ENCODE measurements at places on chromosomes 16 and 17.

DNA sequence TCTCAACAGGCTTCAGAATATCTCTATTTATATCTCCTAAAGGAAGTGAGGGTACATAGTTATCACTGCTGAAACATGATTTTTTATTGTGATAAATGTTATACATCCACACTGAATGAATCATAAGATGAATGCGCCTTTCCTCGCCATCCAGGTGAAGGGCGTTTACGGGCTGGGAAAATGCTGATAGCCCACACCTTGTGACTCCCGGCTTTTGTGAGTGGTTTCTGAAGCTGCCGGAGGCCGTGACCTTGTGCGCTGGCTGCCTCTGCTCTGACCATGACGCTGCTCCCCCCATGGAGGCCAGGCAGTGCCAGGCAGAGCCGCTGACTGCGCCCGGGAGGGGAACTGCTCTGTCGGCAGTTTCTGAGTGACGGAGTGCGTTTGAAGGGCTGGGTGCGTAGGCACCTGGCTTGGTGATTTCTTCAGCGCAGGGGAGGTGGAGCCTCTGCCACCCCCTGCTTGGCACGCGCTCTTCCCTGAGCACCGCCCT, 97.2 kb downstream of the RAP1GAP2 start:
- DNase-seq, result no peak

GRCh38 chr17:35743626-35744328, 9.3 kb downstream of the GAS2L2 start:
- peak; percentile 35 for DNase-seq

DNA sequence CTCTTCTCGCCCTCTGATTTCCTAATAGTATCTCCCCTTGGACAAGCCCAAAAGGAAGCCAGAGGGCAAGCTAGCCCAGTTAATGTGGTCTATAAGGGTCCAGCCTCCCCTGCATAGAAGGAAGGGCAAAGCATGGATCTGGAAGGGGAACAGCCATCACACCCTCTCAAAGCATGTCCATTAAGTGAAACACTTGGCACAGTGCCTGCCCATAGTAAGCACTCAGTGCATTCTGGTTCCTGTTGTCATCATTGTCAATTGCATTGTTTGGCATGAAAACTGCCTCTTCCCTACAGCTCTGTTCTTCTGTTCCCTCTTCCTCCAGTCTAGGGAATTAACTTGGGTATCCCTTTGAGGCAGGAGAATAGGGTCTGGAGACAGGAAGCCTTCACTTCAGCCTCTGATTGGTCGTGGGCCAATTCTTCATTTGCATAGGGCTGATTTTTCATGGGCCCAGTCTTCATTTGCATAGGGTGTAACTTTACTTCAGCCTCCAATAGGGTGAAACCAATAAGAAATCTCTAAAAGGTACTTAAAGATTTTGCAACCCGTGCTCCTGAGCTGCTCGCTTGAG, 81.4 kb downstream of the C17orf67 start:
- no peak for DNase-seq

GRCh38 chr17:72158895-72159885, 38.4 kb downstream of the SOX9 start:
- no peak for DNase-seq

GRCh38 chr17:73278465-73279453, 17.1 kb upstream of the CPSF4L start:
- DNase-seq, result no peak

DNA sequence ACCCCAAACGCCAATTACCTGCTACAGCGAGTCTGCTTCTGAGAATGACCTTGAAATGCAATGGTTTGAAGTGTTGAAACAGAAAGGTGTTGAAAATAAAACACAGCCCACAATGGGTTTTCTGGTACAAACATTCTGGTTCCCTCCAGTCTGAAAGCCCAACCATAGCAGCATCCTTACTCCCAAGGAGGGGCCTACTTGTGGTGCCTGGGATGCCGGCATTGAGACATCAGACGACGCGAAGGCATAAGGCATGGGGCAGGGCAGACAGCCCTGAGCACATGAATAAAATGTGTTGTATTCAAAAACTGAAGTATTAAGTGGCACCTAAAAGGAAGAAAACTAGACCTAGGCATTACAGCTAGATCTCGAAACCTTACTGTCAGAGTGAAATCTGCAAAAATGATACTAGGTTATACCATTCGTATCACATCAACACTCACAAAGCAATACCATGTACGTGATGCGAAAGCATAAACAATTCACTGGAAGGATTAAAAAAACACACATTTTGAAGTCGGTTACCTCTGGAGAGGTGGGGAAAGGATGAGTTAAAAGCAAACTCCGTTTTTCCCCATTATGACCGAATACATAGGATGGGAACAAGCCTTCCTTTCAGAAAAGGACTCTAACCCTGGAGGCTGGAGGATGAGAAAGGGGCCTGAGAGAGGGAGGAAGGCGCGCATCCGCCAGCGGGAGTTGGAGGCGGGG, 702 bp downstream of the NUDT21 start:
- DNase-seq, result peak; percentile 26

DNA sequence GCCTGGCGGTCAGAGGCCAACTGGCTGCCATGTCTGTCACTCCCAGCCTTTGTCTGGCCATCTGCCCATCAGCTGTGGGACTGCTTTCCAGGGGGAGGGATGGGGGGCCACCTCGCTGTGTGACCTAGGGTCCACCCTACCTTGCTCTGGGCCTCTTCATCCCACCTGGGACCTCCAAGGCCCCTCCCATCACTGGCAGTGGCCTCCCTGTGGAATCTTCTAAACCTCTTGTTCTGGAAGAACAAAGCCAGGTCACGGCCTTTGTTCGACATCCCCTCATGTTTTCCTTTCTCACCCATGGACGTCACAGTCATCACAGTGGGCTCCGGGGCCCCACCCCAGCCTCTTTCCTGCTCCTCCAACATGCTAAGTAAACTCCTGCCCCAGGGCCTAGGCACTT, 24.0 kb downstream of the SPNS2 start:
- no peak for DNase-seq

- DNase-seq, result no peak
Measured at GRCh38 chr17:82702231-82702927, 3.9 kb upstream of the RAB40B start.

GRCh38 chr17:51630101-51630671, 369.8 kb downstream of the UTP18 start:
- DNase-seq, result no peak
